Naive thymus-derived CD8-positive, alpha-beta T cell (primary cell): ENCODE measurements at places on chromosomes 7 and 10. TPM values are rescaled to one million over a fixed set of nuclear protein-coding genes. Genes with fewer than 3 reads are reported as not detected.

CPED1 gene
- total RNA-seq = not detected

DYDC2 gene
- total RNA-seq = not detected

DNA sequence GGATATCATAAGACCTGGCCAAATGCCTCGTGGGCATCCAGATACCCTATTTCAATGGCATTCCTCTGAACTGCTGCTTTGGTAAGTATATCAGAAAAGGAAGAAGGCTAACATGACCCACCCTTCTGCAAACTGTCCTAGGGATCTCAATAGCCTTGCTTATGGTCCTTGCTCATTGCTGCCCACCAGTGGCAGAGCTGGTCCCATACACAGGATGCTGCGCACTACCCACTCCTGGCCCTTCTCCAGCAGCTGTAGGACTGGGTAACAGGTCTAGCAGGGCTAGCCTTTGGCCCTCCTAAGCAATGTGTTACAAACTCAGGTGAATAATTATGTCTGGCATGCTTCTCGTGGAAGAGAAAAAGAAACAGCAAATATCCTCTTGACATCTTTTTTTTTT is 72.5 kb downstream of the C10orf90 start:
- no peaks in the 10 kb centered on the region for H3K36me3 ChIP-seq
- H3K27me3 ChIP-seq = peaks cover 3% of the 10 kb centered on the region
- no peaks in the 10 kb centered on the region for H3K4me1 ChIP-seq
- DNase-seq = no peak
- H3K4me3 ChIP-seq = no peak overlapping the region

DNA sequence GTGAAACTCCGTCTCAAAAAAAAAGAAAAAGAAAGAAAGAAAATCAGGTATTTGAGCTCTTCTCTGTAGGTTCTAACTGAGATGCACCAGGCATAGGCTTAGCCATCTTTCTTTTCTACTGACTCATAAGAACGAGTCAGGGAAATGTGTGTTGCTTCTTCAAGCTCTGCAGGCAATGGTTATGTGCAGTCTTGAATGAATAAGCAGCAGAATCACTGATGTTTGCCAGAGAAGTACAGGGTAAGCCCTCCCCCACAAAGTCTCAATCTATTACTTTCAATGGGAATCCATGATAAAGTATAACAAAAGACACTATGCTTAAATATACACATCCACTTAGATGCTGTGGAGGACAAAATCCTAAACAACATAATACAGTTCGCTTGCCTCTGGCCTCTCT is 239.2 kb downstream of the PARD3 start:
- no peaks in the 10 kb centered on the region for H3K27me3 ChIP-seq
- H3K36me3 ChIP-seq = no peaks in the 10 kb centered on the region
- no peaks in the 10 kb centered on the region for H3K4me1 ChIP-seq
- DNase-seq = no peak
- no peak overlapping the region for H3K27ac ChIP-seq

- H3K27ac ChIP-seq = no peak overlapping the region
- H3K36me3 ChIP-seq = no peaks in the 10 kb centered on the region
- no peaks in the 10 kb centered on the region for H3K4me1 ChIP-seq
- DNase-seq = no peak
These were observed 730.6 kb upstream of the VSTM2A start for GRCh38 chr7:53811555-53812079.

- no peaks in the 10 kb centered on the region for H3K36me3 ChIP-seq
- DNase-seq = peak; percentile 58
- H3K4me3 ChIP-seq = no peak overlapping the region
- peaks cover 26% of the 10 kb centered on the region for H3K4me1 ChIP-seq
These were observed 13.0 kb upstream of the ANTXRL start for GRCh38 chr10:46273506-46274477.

GRCh38 chr10:60114765-60115586 is 208.6 kb upstream of the CCDC6 start:
- no peaks in the 10 kb centered on the region for H3K36me3 ChIP-seq
- H3K27me3 ChIP-seq = peaks cover 2% of the 10 kb centered on the region
- no peak overlapping the region for H3K27ac ChIP-seq
- H3K4me3 ChIP-seq = no peak overlapping the region
- H3K4me1 ChIP-seq = no peaks in the 10 kb centered on the region

- H3K4me1 ChIP-seq = peaks cover 6% of the 10 kb centered on the region
- H3K27me3 ChIP-seq = no peaks in the 10 kb centered on the region
These were observed 106.6 kb downstream of the ACTR3B start for GRCh38 chr7:152866125-152866524.

- H3K27me3 ChIP-seq = no peaks in the 10 kb centered on the region
- no peak overlapping the region for H3K4me3 ChIP-seq
- peaks cover 18% of the 10 kb centered on the region for H3K36me3 ChIP-seq
- DNase-seq = no peak
These were observed 126.2 kb downstream of the LHPP start for GRCh38 chr10:124587811-124588211.
